Left renal cortex interstitium (tissue), 4 donors: ENCODE measurements at places on chromosomes 4 and X.

GRCh38 chr4:82201805-82202641, 171.8 kb downstream of the HNRNPD start:
- DNase-seq: peak; percentile 23

GRCh38 chr4:11805842-11806241, 377.1 kb upstream of the HS3ST1 start:
- DNase-seq: no peak

DNA sequence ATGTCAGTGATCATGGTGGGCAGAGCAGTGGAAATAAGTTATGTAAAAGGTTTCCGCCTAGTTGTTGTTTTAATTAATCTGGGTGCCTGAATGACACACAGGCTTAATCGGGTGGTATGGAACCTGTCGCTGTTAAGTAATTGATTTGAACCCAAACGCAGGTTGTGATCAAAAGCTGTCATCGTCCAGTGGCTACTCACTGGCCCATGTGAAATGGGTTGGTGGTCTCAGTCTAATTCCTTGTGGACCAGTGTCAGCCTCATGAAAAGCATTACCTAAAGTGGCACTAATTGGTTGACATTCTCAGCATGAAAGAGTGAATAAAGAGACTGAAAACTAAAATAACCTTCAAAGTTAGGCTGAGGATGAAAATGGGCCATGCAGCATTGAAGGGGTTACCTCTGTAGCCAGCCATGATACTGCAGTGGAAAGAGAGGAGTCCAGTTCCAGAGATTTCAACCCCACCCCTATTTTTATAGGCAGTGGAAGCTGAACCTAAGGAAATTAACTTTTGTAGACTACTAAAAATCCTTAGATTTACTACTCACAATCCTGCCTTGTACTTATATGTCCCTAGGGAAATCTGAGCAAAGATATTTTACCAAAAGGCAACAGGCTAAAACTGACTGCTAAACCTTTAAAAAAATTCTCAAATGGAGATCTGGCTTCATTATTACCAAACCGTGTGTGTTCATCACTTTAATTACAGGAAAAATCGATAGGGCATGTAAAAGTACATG, 251.7 kb upstream of the TENM3 start:
- no peak for DNase-seq

DNA sequence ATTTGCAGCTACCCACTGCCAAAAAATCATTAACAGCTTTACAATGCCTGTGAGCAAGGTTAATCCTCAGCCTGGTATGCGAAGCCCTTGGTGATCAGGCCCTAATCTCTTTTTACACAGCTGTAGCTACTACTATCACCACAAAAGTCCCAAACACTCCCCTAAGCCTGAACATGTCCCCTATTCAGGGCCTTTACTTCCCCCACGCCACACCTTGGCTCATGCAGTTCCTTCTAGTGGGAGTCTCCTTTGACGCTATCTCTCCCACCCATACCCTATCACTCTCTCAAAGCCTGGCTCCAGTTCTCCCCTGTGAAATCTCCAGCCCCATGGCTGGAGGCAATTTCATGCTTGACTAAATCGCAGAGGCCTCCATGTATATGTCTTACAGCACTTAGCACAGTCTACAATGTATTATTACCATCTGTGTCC, 90.6 kb upstream of the CBR4 start:
- no peak for DNase-seq

DNA sequence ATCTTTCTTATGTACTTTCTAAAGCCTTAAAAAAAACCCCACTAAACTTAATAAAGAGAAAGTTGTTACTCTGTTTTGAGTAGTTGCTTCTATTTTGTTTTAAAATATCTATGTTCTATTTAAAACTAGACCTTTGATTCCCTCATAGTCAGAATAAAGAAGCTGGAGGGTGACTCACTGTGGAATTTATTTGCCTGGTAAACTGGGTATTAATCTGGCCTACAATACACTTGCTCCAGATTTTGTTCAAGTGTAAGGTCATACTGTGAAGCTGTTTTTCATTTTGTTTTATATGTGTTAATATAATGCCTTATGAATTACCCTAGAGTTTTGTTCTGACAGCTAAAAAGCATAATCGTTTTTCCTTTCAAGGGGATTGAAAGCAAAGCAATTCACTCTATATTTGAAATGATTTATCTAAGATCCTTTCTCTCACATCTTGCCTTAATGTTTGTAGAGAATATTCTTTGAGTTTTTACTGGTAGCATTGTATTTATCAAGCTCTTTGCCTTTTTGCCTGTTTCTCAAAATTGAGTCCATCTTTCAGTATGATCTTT, 277.4 kb upstream of the PITX2 start:
- DNase-seq: no peak

DNA sequence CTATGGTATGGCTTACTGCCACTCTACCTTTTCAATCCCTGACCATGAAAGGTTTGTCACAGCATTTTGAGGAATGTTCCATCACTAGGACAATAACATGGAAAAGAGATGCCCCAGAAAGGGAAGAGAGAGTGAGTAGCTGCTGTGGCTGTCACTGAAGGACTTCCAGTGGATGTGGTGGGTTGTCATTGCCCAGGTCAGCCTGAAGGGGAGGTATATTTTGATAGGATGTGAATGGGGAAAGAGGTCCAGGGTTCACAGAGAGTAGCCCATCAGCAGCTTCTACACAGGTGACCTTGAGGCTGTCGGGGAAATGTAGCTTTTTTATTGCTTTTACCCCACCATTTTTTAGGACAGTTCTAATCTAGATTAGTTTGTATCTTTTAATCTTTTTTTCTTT, 30.8 kb downstream of the MTM1 start:
- DNase-seq: no peak

DNA sequence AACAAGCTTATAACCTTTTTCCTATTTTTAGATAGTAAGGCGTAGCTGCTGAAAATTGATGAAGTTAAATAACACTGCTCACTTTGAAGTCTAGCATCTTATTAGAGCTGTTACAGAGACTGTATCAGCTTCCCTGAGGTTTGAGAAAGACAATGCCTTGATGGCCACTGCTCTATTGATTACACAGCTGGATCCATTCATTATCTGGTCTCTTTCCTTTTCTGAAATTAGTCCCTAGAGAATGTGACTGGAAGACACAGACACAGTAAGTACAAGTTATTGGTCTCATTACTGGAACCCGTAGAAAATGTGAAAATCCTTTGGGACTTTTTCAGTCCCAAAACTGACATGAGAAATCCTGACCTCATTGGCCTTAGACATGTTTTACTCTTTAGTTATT, 188.3 kb downstream of the NAF1 start:
- no peak for DNase-seq

DNA sequence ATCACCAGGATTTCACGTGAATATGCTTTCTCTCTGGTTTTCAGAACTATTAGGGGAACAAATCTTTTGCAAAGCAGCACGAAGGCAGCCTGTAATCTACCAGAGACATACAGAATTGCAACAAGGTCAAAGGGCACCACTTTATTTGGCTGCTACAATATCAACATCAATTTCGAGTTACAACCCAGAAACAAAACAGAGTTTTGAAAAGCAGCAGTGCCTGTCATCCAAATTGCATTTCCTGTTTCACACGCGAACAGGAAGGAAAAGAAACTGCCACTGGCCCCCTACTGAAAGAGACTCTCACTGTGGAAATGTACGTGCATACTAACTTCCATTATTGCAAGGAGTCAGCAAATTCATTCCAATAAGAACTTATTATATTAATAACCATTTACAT, 17.1 kb upstream of the C1QTNF7 start:
- DNase-seq: no peak

GRCh38 chrX:14015941-14016340, 13.8 kb downstream of the GEMIN8 start:
- DNase-seq: no peak

DNA sequence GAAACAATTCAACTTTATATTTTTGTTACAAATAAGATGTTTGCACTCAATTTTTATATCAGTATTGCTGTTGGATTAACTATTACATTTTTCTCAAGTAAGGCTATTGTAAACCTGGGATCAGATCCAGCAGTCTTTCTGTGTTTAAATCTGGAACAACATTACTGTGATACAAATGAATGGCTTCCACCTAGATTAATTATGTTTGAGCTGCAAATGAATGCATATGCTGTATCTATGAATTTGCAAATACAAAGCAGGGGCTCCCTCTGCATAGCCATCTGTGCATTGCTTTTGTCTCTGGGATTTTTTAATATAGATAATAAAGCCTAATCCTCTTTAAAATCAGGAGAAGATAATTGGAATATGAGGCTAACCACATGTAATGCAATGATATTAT, 69.8 kb upstream of the NEIL3 start:
- DNase-seq: no peak

- DNase-seq: no peak
These were observed 19.5 kb downstream of the EFNB1 start for GRCh38 chrX:68848189-68848940.

- no peak for DNase-seq
These were observed 14.8 kb downstream of the PDK3 start for GRCh38 chrX:24479924-24480323.

- DNase-seq: no peak
These were observed 134.9 kb downstream of the MAML3 start for GRCh38 chr4:140018931-140019618.
